ENCODE measurements at places on chromosomes 11 and 22.

- no peaks in the 10 kb centered on the region for H3K4me1 ChIP-seq
- no peak for DNase-seq
- no peaks in the 10 kb centered on the region for H3K36me3 ChIP-seq
- no peaks in the 10 kb centered on the region for H3K27me3 ChIP-seq
Measured at GRCh38 chr11:9039198-9039597, 35.4 kb upstream of the NRIP3 start.

- no peaks in the 10 kb centered on the region for H3K36me3 ChIP-seq
- H3K27ac ChIP-seq, result no peak overlapping the region
- no peak for DNase-seq
- no peak overlapping the region for H3K4me3 ChIP-seq
Measured at GRCh38 chr11:7573193-7573557, 59.4 kb downstream of the PPFIBP2 start.

GRCh38 chr11:94629741-94630140 lies 62.6 kb downstream of the PIWIL4 start:
- no peak for DNase-seq
- no peaks in the 10 kb centered on the region for H3K36me3 ChIP-seq
- H3K27me3 ChIP-seq, result no peaks in the 10 kb centered on the region
- H3K4me3 ChIP-seq, result no peak overlapping the region
- no peaks in the 10 kb centered on the region for H3K4me1 ChIP-seq
- H3K27ac ChIP-seq, result no peak overlapping the region

DNA sequence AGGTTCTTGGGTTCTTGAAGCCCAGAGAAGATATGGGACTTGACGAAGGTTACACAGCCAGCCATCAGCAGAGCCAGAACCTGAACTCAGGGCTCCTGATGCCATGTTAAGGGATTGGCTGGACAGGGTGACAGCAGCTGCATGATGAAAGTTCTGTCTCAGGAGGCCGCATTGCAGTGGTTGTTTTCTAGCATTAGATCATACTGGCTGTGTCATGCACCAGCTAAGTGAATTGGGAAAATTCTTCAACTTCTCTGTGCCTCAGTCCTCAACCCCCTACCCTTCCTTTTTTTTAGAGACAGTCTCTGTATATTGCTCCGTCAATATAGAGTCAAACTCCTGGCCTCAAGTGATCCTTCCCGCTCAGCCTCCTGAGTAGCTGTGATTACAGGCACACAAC lies 5.4 kb upstream of the LTBP3 start:
- H3K4me1 ChIP-seq, result peaks cover 73% of the 10 kb centered on the region
- DNase-seq, result no peak
- no peak overlapping the region for H3K27ac ChIP-seq
- no peaks in the 10 kb centered on the region for H3K27me3 ChIP-seq

DNA sequence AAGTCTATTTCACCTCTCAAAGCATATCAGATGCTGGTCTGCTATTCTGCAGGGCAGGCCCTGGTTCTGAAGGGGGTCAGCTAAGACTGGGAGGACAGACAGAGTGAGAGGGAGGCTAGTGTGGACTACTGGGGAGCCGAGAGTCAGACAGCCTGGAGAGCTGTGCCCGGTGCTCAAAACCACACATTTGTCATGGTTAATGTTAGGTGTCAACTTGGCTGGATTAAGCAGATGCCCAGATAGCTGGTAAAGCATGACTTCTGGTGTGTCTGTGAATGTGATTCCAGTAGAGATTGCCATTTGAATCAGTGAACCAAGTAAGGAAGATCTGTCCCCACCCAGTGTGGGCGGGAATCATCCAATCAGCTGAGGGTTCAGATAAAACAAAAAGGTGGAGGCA lies 102.6 kb downstream of the SNX19 start:
- no peak for DNase-seq
- H3K27ac ChIP-seq, result no peak overlapping the region

DNA sequence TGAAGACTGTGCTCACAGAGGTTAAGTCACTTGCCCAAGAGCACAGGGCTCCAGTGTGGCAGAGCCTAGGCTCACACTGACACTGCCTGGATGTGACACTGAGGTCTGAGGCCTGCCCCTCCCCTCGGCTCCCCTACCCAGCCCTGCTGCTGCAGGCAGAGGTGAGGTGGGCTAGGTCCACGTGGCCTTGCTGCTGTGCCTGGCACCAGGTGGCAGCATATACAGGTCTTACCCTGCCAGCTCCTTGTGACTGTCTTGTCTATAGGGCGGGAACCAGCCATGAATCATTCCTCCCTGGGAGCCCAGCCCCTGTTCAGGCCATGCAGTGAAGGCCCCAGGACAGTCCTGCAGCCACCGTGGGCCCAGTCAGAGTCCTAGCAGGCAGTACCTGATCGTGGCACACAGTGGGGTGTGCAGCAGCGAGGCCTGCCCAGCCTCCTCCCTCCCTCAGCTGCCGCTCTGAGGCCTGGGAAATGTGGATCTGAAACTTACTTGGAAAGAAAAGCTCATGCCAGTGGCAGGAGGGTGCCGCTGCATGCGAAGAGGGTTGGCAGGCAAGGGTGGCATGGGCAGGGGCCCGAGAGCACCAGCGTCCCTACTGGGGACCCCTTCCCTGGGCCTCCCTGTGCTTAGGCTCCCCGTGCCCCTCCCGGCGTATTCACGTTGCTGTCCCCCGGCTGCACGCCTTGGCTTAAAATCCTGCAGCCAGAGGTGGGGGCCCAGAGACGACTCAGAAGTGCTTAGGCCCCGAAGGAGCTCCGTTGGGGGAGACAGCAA lies 1.2 kb upstream of the CERK start:
- peaks cover 40% of the 10 kb centered on the region for H3K4me1 ChIP-seq
- H3K4me3 ChIP-seq, result peak overlapping the region; percentile 63
- peak overlapping the region; percentile 65 for H3K27ac ChIP-seq
- DNase-seq, result no peak
- no peaks in the 10 kb centered on the region for H3K36me3 ChIP-seq
- H3K27me3 ChIP-seq, result no peaks in the 10 kb centered on the region
